ENCODE measurements at places on chromosomes 7 and 10.

DNA sequence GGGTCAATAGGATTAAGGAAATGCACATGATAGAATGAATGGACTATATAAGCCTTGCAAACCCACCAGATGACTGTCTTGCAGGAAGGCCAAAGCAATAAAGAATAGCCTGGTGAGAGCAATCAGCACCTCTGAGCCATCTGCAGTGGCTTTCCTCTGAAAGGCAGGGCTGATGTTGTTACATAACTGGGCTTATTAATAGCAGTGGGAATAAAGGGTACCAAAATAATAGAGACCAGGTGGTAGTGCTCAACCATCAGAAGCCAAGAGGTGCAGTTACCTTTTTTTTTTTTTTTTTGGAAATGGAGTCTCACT lies 16.8 kb upstream of the VPS26A start:
- DNase-seq, result no peak

- no peak for DNase-seq
These were observed 130.7 kb downstream of the PIP4K2A start for GRCh38 chr10:22583683-22584082.

DNA sequence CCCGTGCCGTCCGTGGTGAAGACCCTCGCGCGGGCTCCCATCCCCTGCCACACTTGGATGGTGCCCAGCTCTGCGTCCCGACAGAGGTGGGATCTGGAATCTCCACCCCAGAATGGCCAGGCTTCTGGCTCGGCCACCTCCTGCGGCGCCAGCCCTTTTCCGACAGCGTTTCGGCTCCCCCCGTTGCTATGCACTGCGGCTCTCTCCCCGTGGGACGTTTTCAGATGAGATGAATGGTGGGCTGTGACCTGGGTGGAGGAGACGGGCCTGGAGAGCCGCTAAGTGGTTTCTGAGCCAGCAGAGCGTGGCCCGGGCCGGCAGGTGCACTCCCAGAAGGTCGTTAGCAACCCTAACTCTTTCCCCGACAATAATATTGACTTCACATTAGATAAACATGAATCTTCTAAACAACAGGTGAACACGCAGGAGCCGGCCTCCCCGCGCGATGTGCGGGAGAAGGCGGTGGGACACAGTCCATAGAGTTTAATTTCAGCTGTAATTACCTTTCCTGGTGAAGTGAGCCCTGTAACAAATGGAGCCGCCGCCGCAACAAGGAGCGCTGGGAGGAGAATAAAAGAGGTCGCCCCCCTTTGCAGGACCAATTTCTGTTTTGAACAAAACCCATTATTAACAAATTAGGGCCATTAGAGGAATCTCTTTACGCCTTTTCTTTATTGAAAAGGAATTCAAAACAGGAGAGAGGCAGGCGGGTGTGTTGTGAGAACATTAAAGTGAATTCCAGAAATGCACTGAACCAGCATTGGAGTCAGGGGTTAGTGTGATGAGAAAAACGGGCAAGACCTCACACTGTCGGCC lies 294.3 kb upstream of the PFKP start:
- no peak for DNase-seq

DNA sequence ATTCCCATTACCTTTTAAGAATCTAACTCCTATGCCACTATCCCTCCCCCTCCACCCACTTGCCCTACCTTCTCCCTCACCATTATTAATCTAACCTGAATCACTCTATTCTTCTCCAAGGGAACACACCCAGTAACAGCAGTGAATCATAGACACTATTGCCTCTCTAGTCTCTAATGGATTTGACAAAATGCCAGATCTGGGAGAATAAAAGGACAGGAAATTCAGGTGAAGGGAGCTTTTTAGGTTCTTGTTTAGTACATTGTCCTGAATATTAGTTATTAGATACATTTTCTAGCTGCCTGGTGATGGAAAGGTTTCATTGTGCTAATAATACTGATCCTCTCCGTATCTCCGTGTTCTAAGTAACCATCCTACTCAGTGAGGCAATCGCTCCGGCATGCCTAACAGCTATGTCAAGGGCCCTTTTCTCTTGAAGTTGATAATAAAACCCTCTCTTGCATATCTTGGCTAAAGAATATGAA lies 4.1 kb upstream of the SFR1 start:
- no peak for DNase-seq

- peak; percentile 85 for DNase-seq
These were observed 49.9 kb downstream of the PWWP2B start for GRCh38 chr10:132446661-132447445.

DNA sequence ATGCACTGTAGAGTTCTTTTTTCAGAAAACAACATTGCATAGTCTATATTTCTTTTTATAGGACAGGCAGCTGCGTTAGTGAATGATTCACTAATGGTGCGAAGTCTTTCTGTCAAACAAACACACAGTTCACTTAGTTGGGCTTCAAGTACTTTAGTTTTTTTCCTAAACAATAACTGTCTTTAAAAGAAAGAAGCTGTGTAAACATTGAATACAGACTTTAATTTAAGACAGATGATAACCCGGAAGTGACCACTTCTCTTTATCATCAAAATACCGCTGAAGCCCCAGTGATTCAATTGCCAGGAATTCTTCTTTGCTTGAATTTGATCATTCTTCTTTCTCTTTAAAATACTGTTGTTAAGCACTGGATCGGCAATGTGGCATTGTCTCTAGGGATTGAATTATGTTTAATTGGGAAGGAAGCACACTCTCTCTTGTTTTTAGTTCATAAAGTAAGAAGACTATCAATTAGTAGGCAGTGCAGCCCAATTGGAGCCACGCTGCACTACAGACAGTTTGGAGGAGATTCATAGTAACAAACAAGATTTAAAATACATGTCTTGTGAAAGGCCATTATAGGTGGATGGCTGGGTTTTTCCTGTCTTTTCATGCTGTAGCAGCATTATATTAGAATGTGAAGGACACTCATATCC lies 30.4 kb downstream of the CNTNAP2 start:
- DNase-seq, result no peak

DNA sequence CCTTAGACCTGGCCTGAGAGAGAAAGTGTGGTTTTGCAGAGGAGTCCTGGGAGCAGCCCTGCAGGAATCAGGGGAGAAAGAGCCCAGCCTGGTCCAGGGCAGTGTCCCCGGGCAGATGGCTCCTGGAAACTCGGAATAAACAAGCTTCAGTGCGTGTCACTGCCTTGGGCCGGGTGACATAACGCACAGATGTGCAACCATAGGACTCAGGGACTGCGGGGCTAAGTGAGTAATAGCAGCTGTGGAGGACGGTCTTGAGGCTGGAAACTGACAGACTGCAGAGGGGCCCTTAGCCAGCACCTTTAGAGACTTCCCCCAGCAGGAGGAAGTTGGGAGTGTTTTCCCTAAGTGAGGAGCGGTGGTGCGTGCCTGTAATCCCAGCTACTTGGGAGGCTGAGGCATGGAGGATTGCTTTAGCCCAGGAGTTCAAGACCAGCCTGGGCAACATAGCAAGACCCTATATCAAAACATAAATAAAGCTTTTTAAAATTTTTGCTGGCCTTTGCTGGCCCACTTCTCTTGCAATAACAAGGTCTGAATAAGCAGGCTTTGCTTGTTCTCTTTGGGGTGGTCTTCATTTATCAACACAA lies 5.3 kb upstream of the CLIP2 start:
- peak; percentile 79 for DNase-seq

- DNase-seq, result no peak
These were observed 7.8 kb downstream of the GPER1 start for GRCh38 chr7:1095621-1096155.

GRCh38 chr10:86642499-86642898 lies 11.8 kb upstream of the OPN4 start:
- DNase-seq, result no peak

GRCh38 chr7:140640060-140640637 lies 464 bp downstream of the DENND2A start:
- DNase-seq, result no peak

DNA sequence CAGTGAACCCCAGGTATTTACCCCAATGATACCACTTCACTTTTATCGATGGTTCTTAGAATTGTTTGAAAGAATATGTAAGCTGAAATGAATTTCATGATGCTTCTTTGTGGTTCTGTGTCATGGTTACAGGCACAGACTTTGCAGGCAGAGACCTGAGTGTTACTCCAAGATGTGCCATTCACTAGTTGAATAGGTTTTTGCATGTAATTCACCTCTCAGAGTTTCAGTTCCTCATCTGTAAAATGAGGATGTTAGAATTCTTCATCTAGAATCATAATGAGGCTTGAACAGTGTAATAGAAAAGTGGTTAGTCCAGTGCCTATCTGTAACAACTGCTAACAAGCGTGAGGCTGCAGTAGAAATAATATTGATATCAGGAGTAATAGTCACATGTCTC lies 54.6 kb downstream of the VSTM2A start:
- DNase-seq, result no peak

DNA sequence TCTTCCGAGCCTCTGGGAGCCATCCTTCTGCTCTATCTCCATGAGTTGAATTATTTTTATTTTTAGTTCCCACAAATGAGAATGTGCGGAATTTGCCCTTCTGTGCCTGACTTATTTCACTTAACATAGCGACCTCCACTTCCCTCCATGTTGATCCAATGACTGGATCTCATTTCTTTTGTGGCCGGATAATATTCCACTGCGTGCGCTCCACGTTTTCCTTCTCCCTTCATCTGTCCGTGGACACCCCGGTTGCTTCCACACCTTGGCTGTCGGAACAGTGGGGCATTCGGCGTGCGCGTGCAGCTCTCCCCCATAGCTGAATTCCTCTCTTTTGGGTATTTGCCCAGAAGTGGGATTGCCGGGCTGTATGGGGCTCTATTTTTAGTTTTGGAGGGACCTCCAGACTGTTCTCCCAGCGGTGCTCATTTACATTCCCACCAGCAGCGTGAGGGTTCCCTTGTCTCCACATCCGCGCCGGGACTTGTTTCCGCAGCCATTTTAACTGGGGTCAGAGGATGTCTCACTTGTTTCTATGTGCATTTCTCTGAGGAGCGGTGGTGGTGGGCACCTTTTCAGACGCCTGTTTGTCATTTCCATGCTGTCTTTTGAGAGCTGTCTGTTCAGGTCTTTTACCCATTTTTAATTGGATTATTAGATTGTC lies 51.0 kb upstream of the SUN1 start:
- no peak for DNase-seq

GRCh38 chr7:55024776-55025175 lies 6.0 kb downstream of the EGFR start:
- no peak for DNase-seq

DNA sequence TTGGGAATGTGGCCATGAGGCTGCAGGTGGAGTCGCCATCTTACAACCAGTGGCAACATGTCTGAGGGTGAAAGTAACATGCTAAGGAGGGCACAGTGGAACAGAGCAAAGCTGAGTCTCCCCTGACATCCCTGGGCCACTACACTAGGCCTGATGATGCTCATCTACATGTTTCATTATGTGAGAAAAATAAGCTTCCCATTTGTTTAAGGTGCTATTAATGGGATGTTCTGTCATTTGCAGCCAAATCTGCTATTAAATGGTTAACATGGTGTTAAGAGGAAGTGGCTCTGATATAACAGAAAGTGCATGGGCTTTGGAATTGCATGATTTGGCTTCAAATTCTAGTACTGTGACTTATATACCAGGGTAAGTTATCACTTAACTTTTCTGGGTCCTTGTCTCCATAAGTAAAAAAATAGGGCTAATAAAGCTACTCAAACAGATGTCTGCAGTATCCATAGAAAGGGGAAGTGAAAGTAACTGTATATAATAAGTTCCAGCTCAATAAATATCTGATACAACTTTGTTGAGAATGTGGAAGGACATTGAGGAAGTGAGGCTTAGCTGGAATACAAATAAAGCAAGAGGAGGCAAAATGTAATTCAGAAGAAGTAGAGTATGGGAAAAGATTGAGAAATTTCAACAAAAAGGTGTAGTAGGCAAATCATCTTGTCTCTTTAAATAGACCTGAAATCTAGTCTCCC lies 158.9 kb downstream of the RTKN2 start:
- DNase-seq, result peak; percentile 92

- no peak for DNase-seq
These were observed 131.6 kb downstream of the DIP2C start for GRCh38 chr10:557792-558328.

DNA sequence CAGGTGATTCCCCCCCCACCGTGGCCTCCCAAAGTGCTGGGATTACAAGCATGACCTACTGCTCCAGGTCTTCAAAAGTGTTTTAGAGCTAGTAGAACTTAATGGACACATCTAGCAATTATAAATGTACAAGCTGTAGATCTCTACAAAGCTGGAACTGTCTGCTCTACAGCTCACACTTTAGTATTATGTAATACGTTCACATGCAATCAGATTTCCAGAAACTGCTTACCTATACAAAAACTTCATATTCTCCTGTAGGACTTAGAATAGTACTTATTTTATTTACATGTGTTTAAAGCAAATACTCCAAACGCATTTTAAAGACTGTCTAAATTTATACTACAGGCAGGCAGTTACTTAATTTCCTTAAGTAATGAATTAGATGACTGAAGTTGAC lies 39.2 kb upstream of the ASL start:
- DNase-seq, result no peak

DNA sequence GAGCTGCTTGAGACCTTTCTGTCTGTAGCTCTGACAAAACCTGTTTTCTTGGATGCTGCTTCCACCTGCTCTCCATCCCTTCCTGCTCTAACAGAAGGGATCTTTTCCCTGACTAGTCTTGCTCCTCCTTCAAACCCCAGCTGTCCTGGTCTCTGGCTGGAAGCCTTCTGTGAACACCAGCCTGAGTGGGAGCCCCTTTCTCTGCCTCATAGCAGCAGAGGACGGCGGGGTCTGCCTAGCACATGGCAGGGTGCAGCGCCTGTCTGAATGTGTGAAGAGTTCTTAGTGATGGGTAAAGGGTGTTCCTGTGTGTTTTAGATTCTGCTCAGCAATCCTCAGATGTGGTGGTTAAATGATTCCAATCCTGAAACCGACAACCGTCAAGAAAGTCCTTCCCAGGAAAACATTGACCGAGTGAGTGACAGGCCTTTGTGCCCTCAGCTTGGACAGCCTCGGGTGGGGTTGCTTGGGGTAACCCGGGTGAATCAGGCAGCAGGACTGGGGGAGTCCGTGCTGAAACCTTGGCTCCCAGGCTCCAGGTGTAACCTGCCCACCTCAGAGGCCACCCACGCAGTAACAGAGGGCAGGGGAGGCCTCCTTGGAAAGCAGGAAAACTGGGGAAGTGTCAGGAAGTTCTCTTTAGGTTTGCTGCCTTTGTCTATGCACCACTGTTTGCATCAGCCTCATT lies 34.1 kb downstream of the NUB1 start:
- DNase-seq, result no peak

DNA sequence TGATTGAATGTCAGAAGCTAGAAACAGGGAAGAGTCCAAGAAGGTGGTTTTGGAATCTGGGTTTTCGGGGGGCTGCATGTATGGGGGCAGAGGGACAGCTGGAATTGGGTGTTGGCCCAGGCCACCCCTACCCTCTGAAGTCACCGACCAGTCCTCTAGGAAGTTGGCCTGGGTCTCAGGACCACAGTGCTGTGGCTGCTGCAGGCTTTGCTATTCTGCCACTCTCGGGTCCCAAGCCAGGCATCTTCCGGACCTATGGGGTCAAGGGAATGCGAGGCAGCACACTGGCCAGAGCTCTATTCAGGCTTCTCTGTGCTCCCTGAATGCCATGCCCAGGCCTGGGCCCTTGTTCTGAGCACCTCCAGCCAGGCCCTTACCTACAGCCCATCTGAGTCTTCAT lies 13.2 kb downstream of the FGF8 start:
- no peak for DNase-seq

Data from MV-4-11 (cell line).